Activated T-cell treated with anti-CD3 and anti-CD28 coated beads for 1 hour (primary cell): ENCODE measurements at places on chromosomes 4 and X.

- DNase-seq, result no peak
These were observed 31.1 kb upstream of the CYLC1 start for GRCh38 chrX:83829874-83830273.

DNA sequence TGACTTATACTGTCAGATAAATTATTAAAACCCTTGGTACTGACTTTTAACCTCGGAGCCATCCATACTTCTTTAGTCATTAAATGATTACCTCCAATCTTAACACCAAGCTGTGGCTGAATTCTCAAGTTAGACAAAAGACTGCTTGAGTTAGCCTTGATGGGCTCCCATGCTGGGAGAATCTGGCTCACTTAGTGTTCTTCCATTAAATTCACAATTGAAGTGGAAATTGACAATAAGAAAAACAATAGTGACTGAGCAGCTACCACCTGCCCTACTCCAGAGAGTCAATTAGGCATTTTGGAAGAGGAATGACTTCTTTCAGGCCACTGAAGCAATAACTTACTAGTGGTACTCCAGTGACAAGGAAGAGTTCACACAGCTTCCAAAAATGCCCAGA, 503.0 kb upstream of the CPXCR1 start:
- no peak for DNase-seq

GRCh38 chr4:118280501-118281218, 72.1 kb downstream of the PRSS12 start:
- DNase-seq, result no peak

- no peak for DNase-seq
These were observed 1.1 kb downstream of the GAB1 start for GRCh38 chr4:143337600-143338287.

- DNase-seq, result no peak
These were observed 400 bp upstream of the PAQR3 start for GRCh38 chr4:78939667-78940008.

GRCh38 chr4:37365888-37366287, 121.3 kb downstream of the NWD2 start:
- DNase-seq, result no peak

DNA sequence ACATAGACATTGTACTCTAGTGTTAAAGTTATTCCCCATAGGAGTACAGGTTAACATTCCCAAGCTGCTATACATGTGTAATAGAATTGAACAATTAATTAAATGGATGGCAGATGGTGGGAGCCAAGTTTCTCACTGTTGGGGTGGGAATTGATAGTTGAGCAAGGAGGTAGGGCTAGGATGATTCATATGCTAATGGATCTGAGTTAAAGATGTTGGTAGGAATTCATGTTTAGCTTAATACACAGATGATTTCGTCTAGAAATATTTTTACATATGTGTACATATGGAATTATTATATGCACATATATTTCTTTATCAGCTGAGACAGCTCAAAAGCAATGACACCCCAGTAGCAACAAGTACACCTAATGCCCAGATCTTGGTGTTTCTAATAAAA, 26.1 kb upstream of the PAPSS1 start:
- no peak for DNase-seq

DNA sequence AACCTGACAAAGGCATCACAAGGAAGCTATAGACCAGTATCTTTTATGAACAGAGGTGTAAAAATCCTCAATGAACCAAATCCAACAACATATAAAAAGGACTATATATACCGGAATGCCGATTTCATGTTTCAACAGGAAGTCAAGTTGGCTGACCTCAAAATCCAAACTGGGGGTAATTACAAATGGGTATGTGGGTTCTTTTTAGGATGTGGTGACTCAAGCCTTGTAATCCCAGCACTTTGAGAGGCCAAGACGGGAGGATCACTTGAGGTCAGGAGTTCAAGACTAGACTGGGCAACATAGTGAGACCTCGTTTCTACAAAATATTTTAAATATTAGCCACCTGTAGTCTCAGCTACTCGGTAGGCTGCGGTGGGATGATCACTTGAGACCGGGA, 10.4 kb downstream of the PRSS48 start:
- no peak for DNase-seq

- DNase-seq, result no peak
These were observed 3.8 kb upstream of the CXCL9 start for GRCh38 chr4:76011018-76011670.

DNA sequence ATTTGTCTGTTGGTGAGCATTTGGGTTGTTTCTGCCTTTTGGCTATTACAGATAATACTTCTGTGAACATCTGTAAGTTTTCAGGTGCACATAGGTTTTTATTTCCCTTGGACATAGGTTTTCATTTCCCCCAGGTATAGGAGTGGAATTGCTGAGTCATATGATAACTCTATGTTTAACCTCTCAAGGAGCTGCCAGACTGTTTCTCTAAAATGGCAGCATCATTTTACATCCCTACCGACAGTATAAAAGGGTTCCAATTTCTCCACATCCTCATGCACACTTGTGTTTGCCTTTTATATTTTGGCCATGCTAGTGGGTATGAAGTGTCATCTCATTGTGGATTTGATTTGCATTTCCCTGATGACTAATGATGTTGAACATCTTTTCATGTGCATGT, 53.5 kb downstream of the TMEM164 start:
- no peak for DNase-seq

DNA sequence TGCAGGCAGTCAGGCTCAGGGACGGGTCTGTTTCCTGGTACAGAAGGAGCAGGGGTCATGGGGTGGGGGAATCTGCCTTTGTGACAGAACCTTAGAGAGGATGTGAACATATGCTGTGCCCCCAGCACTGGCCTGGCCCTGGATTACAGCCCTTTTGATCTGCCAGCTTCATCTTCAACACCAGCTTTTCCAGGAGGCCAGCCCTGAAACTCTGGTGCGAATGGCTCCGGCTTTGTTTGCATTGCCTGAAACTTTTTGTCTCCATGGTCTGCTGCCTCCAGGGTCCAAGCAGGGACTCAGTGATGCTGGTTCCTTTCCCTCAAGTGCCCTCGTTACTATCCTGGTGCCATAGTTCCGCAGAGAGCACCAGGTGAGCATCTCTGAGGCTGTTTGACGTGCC, 2.1 kb downstream of the CNGA2 start:
- DNase-seq, result no peak

DNA sequence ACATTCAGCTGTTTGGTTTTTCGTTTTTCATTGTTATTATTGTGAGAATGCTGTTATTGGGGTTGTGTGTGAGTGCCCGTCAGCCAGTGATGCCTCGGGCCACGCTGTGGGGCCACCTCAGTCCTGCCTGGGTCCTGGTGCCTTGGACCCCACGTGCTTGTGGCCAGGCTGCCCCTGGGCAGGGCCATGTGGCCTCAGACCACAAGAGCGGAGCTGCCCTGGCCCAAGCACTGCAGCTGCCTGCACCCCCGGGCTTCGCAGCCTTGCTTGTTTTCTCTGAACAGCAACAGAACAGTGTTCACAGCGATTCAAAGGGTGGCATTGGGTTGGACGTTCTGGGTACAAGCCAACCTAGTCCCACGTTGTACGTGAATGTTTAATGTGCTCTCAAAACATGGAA, 56.9 kb downstream of the CPLX1 start:
- DNase-seq, result no peak

DNA sequence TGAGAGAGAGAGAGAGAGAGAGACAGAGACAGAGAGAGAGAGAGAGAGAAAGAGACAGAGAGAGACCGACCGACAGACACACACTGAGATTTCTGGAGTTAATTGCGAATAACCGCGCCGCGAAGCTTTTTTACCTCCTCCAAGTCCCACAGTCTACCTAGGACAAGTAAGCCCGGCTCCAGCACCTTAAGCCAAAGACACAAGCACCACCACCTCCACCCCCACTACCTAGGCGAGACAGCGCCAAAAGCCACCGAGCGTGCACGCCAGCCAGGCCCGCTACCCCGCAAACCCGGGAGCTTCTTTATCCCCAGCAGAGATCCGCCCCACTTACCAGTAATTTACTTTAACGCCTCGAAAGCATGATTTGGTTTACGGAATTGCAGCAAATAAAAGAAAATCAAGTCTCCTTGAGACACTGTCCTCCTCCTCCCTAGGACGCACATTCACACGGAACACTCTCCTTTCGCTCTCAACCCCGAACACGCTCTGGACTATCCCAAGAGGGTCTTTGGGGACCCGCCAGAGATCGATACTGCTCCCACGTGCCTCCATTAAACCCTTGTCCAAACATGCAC, 649.6 kb upstream of the DIPK2B start:
- no peak for DNase-seq

DNA sequence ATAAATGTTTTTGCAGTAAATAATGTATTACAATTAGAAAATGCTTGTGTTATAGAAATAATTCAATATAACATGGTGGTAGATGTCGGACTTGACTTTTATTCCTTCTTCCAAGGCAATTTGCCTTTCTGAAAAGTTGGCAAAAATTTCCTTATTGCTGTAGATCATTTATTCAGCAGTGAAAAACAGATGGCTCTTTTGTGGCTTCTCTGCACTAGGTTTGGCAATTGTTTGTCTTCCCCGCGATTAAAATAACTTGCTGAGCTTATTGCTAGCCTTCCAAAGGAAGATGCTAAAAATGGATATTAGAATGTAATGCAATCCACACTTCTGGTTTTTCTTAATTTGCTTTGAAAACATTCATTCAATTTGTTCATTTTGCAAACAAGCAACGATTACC, 1977.9 kb upstream of the ADGRL3 start:
- no peak for DNase-seq

GRCh38 chrX:90012395-90012794, 90.7 kb downstream of the TGIF2LX start:
- no peak for DNase-seq

DNA sequence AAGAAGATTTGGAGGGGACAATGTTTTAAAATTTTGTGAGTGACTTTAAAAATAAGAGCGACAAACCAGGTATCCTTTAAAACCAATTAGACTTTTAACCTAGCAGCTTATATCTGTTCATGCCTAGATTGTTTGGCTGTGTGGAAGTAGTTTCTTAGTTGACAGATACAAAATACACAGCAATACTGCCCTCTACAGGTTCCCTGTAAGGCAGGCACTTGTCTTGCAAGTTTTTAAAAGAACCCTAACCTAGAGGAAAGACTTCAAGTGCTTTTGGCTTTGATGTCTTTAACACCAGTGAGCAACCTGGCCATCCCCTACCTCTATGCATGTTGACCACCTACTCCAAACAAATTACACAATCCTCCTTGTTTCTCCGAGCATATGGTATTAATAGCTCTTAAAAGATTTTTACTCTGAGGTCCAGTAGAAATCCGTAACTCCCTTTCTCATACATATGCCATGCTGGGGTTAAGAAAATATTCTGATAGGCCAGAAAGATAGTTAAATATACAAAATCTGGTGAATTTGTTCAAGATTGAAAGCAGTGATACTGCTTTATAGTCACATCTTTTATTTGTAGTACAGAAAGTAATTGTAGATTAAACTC, 273.0 kb downstream of the ARHGAP24 start:
- DNase-seq, result no peak

- DNase-seq, result no peak
These were observed 441.9 kb downstream of the INPP4B start for GRCh38 chr4:142404191-142404611.

GRCh38 chrX:150680974-150681373, 12.2 kb upstream of the MTMR1 start:
- DNase-seq, result no peak

- DNase-seq, result no peak
These were observed 1.5 kb upstream of the CPLX1 start for GRCh38 chr4:827209-828081.

- DNase-seq, result no peak
These were observed 83.2 kb downstream of the CPE start for GRCh38 chr4:165462009-165462408.

DNA sequence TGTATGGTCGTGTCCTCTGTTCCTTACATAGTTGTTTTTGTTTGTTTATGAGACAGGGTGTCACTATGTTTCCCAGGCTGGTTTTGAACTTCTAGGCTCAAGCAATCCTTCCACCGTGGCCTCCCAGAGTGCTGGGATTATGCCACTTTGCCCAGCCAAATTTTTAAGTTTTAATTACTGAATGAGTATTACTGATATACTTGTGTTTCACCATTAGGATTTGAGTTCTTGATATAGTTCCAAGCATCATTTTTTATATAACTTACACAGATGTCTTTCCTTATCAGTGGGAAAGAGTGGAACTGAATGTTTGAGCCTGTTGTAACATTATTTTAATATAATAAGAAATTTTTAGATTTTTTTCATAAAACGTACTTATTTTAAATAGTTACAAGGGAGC, 20.4 kb downstream of the TMEM165 start:
- no peak for DNase-seq
